ENCODE measurements at places on chromosomes 6 and 20. TPM values are rescaled to one million over a fixed set of nuclear protein-coding genes. Genes with fewer than 3 reads are reported as not detected.

DNA sequence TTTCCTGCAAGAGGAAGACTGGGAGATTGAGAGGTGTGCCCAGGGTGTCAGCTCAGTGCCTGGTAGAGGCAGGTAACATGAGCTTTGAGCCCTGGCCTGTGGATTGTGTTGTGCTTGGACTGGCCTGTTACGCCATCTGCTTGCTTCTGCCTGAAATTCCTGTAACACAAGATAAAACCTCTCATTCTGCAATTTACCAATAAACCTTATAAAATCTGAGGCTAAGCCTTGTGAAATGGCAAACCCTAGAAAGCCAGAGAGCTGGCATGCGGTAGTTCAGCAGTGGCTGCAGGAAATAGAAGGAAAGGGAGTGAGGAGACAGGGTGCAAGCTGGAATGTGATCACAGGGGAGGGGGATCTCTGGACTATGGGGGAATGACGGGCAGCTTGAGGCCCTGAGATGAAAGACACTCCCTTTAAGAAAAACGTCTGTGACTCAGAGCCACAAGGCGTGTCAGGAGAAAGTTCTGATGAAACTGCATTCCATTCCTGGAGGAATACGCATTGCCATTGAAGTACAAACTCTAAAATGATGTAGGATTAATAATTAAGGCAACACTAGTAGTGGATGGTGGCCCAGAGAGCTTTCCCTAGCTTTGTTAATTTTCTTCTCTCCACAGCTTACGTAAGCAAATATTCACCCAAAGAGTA is 26.3 kb upstream of the TFAP2A start:
- peaks cover 23% of the 10 kb centered on the region for H3K27me3 ChIP-seq
- H3K4me1 ChIP-seq: no peaks in the 10 kb centered on the region
- no peak for DNase-seq
- no peak overlapping the region for H3K27ac ChIP-seq

- no peak for DNase-seq
- no peaks in the 10 kb centered on the region for H3K36me3 ChIP-seq
- H3K4me1 ChIP-seq: peaks cover 4% of the 10 kb centered on the region
These were observed 155.2 kb upstream of the PTPN1 start for GRCh38 chr20:50354721-50355589.

The SCUBE3 gene
- total RNA-seq: not detected

- peaks cover 5% of the 10 kb centered on the region for H3K4me1 ChIP-seq
- no peak for DNase-seq
- H3K4me3 ChIP-seq: no peak overlapping the region
- H3K27me3 ChIP-seq: peaks cover 10% of the 10 kb centered on the region
- no peaks in the 10 kb centered on the region for H3K36me3 ChIP-seq
These were observed 4.5 kb downstream of the TEAD3 start for GRCh38 chr6:35492258-35492973.

- H3K36me3 ChIP-seq: no peaks in the 10 kb centered on the region
- H3K27me3 ChIP-seq: peaks cover 44% of the 10 kb centered on the region
- no peak for DNase-seq
- H3K4me3 ChIP-seq: no peak overlapping the region
- H3K27ac ChIP-seq: no peak overlapping the region
These were observed 15.8 kb upstream of the DEK start for GRCh38 chr6:18280084-18280483.

- no peak for DNase-seq
- no peaks in the 10 kb centered on the region for H3K4me1 ChIP-seq
- no peaks in the 10 kb centered on the region for H3K36me3 ChIP-seq
- no peak overlapping the region for H3K27ac ChIP-seq
These were observed 441.1 kb downstream of the HAO1 start for GRCh38 chr20:7499201-7499600.

The TBC1D20 gene
- 24.1 TPM for total RNA-seq

DNA sequence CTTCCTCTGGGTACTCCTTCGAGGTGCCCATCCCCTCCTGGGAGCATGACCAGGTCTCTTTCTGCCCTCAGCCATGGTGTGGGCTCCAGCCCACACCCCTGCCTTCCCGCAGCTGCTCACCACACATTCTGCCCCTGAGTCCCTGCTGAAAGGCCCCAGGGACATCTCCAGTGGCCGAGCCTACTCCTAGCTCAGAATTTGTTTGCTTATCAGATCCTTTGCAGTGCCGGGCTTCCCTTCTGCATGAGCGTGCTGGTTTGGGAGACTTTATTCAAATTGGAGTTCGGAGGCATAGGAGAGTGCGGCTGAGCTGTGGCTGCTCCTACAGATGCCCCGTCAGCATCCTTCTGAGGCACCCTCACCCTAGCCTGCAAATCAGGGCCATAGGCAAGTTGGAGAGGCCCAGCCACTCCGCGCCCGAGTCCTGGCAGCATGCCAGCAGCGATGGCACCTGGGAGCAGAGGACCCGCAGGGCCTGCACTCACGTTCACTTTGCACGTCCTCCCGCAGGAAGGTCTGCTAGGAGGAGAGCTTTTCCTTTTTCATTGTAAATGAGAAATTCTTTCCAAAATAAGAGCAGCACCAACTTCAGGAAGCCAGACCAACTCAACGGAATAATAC is 327.3 kb downstream of the QKI start:
- H3K27me3 ChIP-seq: peaks cover 2% of the 10 kb centered on the region
- H3K36me3 ChIP-seq: no peaks in the 10 kb centered on the region
- DNase-seq: no peak
- no peaks in the 10 kb centered on the region for H3K4me1 ChIP-seq
- H3K27ac ChIP-seq: no peak overlapping the region

DNA sequence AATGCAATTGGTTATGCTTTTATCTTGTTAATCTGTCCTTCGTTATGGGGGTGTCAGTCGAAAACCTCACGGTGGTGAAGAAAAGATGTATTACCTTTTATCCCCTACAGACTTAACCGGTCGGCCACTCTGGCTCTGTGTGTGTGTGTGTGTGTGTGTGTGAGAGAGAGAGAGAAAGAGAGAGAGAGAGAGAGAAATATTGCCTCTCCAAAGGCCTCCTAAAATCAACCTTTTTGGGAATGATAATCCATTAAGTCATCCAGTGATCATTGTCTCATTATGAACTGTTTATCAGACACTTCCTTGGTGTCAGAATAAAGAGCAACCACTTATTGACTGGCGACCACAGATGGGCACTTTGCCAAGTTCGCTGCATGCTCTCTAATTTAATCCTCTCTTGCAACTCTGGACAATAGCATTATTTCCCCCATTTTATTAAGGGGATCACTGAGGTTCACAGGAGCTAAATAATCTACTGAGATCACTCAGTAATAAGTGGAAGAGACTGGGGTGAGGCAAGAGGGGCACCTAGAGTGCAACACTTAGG is 30.7 kb downstream of the SLC35D3 start:
- DNase-seq: no peak
- no peaks in the 10 kb centered on the region for H3K36me3 ChIP-seq
- peaks cover 8% of the 10 kb centered on the region for H3K4me1 ChIP-seq
- peaks cover 7% of the 10 kb centered on the region for H3K27me3 ChIP-seq
- no peak overlapping the region for H3K4me3 ChIP-seq

DNA sequence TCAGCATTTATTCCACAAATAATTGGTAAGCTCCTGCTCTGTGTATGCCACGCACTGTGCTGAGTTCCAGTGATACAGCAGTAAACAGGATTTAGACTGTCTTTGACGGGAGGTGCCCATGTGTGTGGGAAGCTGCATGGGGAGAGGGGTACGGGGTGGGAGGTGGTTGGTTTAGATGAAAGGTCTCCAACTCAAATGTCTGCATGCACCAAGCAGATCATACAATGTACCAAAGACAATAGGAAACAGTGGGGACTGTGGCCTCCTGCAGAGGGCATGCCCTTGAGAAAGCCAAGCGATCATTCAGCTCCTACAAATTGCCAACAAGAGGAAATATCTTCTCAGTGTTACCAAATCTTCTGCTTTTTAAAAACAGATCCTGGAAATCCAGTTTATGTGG is 36.1 kb downstream of the SLC22A2 start:
- H3K36me3 ChIP-seq: no peaks in the 10 kb centered on the region
- DNase-seq: no peak
- no peak overlapping the region for H3K4me3 ChIP-seq
- H3K27ac ChIP-seq: no peak overlapping the region

The CDH4 gene
- not detected for total RNA-seq

DNA sequence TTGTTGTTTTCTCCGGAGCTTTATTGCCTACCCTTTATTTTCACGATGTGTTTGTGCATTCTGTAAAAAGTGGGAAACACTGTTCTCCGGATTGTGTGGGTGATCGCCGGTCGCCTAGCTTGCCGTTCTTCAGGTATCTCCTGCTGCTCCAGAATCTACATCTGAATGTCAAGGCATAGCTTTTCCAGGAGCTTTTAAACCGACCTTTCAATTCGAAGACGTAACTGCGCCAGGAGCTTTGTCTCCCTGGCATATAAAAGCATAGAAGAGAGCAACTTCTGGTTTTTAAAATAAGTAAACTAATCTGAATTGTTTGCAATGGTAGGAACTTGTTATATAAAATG is 96.0 kb downstream of the HFE start:
- H3K27ac ChIP-seq: peak overlapping the region; percentile 91
- H3K4me1 ChIP-seq: peaks cover 25% of the 10 kb centered on the region
- no peak for DNase-seq
- H3K27me3 ChIP-seq: no peaks in the 10 kb centered on the region

All from activated B cell treated with CpG ODN at 0.5 μM for 24 hours (primary cell).